GM23248 (cell line): ENCODE measurements at places on chromosomes 2 and 18.

- peak; percentile 65 for DNase-seq
Measured at GRCh38 chr18:73908323-73908722, 239.3 kb downstream of the FBXO15 start.

DNA sequence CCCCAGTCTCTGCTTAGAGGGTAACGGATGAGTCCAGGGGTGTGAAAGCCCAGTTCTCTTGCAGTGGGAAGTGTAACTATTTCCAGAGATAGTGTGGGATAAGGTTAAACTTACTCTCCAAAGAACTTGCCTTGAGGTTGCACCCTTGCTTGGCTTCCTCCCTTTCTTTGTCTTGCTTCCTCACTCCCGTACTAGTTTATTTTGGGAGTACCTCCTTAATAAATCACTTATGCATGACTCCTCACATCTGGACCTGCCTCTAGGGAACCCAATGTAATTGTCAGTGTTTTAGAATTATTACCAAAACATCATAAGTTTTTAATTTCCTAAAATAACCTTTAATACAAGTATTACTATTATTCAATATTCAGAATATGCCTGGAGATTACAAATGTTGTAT is 35.2 kb downstream of the CPO start:
- DNase-seq = no peak

GRCh38 chr18:5628512-5629255 is 84.9 kb upstream of the EPB41L3 start:
- DNase-seq = peak; percentile 65

DNA sequence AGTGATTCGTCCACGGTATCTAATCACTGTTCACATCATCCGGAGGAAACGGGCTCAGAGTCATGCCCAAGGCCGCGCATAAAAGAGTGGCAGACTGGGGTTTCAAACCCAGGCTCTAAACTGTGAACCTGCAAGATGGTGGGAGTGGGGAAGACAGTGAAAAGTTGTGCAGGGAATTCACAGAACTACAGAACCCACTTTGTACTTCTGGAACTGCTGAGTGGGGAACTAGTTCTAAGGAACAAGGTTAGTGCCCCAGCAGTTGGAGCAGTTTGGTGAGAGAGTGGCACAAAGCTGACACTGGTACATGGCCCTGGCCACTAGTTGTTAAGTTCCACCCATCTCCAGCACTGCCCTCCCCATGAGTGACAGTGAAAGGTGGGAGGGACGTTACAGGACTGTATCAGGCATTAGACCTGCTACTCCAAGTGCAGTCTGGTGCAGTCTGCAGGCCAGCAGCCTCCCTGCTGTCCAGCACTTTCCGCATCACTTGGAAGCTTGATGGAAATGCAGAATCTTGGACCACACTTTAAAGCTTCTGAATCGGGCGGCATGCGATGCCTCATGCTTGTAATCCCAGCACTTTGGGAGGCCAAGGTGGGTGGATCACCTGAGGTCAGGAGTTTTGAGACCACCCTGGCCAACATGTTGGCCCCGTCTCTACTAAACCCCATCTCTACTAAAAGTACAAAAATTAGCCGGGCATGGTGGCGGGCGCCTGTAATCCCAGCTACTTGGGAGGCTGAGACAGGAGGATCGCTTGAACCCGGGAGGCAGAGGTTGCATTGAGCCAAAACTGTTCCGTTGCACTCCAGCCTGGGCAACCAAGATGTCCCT is 47.3 kb downstream of the C2orf42 start:
- peak; percentile 61 for DNase-seq

DNA sequence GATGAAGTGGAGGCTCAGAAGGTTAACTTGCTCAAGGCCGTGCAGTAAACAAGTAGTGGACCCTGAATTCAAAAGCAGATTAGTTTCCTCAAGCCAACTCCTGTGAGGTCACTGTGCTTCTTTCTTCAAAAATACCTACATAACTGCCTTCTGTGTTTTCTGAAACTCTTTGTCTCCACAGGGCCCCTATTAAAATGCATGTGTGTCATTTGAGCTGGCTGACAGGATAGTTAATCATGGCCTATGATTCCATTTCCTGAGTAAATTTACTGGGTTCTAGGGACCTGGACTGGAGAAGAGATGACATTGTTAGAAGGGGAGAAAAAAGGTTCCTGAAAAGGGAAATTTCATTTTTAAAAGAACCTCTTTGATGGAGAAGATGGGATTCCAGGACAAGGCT is 12.9 kb upstream of the DTNA start:
- DNase-seq = peak; percentile 2

DNA sequence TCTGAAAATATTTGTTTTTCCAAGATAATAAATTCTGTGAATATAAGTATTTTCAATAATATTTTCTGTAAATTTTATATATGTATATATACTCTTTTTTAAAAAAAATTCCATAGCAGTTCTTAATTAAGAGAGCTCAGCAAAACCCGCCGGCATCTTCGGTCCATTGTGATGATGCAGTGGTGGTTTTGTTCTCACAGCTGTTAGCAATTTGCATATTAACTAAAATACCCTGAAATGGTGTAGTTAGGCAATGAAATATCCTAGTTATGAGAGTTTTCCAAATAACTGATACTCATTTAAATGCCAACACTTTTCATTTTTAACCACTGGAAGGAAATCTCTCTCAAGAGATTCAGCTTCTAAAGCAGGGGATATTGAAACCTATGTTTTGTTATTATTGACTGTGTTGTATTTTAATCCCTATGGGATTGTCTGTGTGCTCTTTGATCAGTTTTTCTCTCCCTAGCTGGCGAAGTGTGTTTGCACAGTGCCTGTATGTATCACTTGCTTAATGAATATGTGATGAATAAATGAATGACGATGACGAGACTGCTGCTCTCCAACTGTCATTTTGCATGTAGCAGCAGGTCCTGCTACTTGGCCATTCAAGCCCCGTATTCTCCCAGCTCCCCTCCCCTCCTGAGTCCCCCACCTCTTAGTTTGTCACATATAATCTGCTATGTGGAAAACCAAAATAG is 42.4 kb downstream of the PSMG2 start:
- peak; percentile 76 for DNase-seq

DNA sequence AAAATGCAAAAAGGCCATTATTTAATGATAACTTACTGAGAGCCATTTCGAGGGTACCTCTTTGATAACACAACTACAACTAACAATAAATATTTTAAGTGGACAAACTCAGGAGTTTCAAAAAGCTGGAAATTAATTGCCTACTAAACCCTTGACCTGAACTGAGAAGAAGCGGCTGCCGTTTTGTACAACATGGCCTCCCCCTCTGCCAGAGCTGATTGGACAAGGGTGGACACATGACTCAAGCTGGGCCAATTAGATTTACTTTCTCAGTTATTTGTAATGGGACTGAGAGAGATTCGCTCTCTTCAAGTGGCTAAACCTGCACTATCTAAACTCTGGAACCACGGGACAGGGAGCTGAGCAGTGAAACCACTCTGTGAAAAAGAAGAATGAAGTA is 135.9 kb upstream of the SERPINE2 start:
- DNase-seq = no peak

- peak; percentile 9 for DNase-seq
Measured at GRCh38 chr2:30561349-30561748, 114.3 kb downstream of the LCLAT1 start.

- no peak for DNase-seq
Measured at GRCh38 chr2:68429311-68429826, 37.7 kb downstream of the FBXO48 start.

DNA sequence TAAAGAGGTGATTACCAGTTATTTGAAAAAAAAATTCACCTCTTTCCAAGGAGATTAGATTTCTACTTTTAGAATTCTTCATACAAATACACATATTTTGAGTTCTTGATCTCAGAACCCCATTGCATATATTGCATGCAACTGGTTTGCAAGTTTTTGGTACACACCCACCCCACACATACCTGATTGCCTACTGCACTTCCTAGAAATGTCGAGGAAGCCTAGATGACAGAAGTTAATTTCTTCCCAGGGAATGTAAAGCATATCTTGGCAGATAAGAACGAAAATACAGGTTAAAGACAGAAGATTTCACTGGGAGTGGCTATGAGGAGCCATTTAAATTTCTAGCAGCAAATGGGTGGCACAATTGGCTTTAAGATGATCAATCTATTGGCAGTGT is 67.1 kb upstream of the IL1R1 start:
- DNase-seq = no peak
